Central memory CD4-positive, alpha-beta T cell (primary cell): ENCODE measurements at places on chromosomes 4 and X.

- DNase-seq: no peak
Measured at GRCh38 chr4:24753519-24753918, 41.9 kb upstream of the SOD3 start.

DNA sequence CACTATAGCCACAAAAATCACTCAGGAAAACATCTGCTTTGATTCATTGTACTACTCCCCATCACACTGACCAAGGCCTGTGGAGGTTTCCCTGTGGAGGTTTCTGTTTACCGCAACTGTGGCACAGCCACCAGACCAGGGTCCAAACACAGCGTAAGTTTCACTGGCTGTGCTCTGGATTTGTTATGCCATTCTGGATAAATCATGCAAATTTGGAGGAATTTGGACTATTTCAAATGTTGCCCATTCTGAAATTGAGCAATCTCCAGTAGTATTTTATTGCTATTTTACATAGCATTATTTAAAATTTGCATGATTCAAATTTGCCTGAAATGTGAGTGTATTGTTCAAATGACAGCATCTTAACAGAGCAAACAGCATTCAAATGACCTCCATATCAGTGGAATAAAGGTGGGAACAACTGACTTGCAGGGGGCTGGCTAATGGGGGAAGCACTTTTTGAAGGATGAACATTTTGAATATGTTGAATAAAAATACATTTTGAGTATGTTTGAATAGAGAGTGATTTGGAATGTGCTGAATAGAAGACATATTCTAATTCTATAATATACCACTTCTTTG, 66.1 kb upstream of the ACSL1 start:
- DNase-seq: no peak

- DNase-seq: no peak
Measured at GRCh38 chr4:173170182-173170778, 1.7 kb downstream of the GALNT7 start.

DNA sequence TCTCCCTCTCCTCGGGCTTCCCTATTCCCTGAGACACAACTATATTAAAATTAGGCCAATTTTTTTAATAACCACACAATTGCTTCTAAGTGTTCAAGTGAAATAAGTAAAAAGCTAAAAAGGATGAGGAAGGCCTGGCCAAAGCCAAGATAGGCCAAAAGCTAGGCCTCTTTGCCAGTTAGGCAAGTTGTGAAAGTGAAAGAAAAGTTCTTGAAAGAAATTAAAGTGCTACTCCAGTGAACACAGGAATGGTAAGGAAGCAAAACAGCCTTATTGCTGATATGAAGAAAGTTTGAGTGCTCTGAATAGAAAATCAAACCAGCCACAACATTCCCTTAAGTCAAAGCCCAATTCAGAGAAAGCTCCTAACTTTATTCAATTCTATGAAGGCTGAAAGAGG, 114.2 kb upstream of the FAT4 start:
- DNase-seq: no peak

- DNase-seq: no peak
Measured at GRCh38 chr4:128107766-128108165, 46.7 kb downstream of the LARP1B start.

GRCh38 chr4:27096142-27096824, 235.6 kb downstream of the STIM2 start:
- no peak for DNase-seq

DNA sequence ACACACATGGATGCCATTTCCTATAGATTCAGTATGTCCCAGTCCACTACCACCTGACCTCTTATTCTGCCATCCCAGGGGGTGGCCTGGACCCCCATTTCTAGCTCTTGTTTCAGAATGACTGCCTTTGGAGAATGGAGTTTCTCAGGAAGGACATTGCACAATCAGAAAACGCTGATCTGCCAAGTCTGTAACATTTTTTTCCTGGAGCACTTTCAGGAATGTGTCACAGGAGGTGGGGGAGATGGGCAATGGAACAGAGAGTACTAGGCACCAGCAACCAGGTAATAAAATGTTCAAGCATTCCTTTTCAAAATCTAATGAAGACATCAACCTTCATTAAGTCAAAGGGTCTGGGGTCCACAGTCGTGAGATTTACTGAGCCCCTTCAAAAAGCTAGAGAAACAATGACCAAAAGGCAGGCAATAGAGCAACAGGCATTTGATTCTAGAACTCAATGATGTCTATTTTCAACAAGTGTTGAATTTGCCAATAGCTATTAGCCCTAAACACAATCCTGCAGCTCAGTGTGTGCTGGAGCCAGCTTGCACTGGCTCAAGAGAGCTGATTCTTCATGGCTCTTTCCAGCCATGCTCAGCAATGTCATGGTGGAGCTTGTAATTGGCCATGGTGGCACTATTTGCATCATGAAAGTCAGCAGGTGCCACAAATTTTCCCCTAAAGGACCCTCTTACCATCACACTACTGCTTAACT, 87.1 kb downstream of the KDR start:
- no peak for DNase-seq

DNA sequence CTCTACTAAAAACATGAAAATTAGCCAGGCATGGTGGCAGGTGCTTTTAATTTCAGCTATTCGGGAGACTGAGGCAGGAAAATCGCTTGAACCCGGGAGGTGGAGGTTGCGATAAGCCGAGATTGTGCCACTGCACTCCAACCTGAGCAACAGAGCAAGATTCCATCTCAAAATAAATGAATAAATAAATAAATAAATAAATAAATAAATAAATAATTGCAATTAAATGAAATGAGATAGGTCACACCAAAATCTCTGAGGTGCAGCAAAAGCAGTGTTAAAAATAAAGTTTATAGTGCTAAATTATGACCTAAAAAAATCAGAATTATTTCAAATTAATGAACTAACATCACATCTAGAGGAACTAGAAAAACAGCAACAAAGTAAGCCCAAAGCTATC, 13.6 kb upstream of the CYLC1 start:
- DNase-seq: no peak

GRCh38 chr4:5527211-5527610, 181.1 kb downstream of the EVC2 start:
- DNase-seq: no peak

DNA sequence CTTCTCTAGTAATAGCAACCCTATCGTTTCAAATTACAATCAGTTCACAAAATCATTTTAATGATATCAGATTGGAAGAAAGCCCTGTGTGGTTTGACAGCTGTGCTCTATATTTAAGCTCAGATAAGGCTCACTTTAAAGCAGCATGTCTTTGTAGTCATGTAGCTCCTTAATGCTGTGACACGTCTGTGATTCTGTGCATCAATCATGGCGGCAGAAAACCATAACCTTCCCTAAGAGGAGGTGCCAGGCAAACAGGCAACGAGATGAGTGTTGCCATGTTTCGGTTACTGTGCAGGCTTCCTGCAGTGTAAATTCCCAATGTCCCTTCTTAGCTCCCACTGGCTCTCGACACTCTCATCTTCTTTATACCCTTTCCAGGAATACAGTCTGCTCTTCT, 212.7 kb downstream of the GRID2 start:
- DNase-seq: no peak

- no peak for DNase-seq
Measured at GRCh38 chr4:66853845-66854244, 691.5 kb downstream of the CENPC start.

DNA sequence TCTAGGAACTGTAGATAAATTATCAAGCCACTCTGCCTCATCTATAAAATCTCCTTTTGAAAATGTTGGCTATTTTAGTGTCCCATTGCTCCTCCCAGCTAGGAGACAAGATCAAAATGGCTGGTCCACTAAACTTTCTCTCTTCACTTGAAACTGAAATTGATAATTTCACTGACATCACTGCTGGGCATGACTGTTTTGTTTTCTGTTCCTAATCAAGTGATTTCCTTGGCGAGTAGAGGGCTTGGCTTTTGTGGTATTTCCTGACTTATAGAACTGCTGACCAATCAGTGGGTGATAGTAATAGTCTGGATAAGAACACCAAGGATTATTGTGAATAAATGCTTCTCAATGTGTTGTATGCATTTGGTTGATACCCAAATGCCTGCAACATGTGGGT, 2152.9 kb downstream of the ARAP2 start:
- DNase-seq: no peak

DNA sequence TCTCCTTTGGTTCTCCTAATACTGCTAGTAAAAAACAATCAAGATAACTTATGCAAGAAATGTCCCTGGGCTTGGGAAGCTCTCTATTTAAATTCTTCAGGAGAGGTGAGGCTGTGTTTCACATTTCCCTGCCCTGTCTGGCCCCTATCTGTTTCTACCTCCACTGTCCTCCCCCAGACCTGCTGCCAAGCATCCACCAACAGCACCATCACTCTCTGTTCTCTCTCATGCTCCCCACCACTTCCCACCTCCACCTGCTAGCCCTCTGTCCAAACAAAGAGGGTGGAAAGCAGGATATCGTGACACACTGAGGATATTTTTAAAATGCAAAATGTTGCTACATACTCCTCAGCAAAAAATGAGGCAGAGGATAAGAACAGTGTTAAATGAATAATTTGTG, 88.4 kb upstream of the NAP1L5 start:
- DNase-seq: no peak

DNA sequence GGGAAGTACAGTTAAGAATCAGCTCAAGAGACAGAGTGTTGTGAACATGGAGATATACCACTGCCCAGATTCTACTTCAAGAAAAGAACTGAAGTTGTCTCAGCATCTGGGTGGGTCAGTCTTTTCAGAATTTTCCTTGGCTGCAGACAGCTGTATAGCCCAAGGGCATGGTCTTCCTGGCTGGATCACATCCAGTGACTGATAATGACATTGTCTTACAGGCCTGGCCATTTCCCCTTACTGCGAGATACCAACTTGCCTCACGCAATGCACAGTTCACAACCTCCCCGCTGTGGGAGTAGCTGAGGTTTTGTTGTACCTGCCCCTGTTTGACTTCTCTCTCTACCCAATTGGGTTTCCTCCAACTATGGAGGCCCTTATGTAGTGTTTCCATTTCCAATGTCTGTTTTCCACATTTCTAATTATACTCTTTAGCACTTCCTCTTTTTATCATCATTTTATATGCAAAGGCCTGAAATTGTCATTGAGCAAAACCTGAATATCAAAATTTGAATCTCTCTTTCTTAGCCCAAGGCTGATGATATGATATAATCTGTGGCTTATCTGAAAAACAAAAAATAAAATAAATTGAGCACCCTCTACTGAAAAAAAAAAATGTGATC, 209.1 kb downstream of the NAF1 start:
- DNase-seq: no peak

DNA sequence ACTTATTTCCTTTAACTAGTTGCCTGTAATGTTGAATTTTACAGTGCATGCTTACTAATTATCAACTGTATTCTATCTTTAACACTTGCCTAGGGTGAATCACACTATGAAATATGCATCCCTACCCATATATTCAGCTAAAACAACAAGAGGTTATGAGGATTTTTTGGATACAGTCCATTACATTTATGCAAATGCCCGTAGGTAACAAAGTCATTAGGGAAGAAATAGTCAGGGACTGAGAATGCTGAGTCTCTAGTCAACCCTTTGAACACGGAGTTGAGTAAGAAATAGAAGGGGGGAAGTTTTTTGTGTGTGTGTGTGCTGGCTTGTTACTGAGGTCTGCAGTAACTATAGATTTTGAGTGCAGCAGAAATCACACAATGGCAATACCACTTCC, 26.1 kb upstream of the CBLL2 start:
- no peak for DNase-seq

GRCh38 chr4:161714931-161715330, 448.9 kb downstream of the FSTL5 start:
- no peak for DNase-seq

DNA sequence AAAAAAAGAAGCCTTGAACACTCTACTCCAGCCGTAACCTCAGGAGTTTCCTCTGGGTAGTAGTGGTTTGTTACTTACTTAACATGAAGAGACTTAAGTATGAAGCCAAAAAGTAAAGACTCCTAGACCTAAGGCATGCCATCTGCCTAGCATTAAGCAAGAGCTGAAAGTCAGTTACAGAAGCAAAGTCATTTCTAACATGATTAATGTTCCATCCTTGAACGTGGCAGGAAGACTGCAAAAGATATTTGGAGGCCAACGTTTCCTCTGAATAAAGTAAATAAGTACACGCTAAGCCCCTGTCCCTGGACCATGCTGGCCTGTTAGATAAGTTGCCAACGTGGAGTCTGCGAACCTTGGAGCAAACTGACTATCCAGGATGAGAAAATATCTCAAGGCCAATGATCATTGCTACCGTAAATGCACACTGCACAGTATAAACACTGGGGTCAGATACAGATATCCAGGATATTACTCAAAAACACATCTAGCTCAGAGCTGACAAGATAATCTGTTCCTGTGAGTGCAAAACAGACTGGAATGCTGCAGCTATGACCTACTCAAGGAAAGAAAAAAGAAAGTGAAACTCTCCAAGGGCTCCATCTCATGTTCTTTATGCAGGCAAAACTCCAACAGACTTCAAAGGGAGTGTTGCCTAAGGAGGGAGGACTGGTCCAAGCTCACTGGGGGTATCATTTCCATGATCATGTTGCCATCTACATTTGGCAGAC, 255.8 kb downstream of the COL25A1 start:
- no peak for DNase-seq

- DNase-seq: no peak
Measured at GRCh38 chrX:118220509-118220908, 103.9 kb upstream of the KLHL13 start.

DNA sequence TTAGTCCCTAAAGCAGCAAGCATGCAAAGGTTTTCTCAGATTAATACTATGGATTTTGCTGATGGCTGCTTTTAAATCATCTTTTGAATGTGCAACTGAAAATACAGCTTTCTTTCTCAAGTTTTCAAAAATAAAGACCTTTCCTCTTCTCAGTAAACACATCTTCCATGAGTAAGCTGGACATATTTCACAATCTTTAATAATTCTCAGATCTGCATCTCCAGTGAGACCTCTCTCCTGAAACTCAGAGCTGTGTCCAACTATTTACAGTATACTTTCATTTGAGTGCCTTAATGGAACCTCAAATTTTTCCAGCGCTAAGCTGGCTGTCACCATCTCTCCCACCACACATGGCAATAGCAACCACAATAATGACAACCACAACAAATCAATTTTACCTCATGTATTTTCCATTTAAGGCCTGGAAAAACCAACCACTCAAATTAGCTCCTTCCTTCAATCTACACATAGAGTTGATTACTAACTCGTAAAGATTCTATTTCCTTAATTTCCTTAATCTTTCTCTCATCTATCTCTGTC, 192.4 kb upstream of the RPL34 start:
- no peak for DNase-seq

DNA sequence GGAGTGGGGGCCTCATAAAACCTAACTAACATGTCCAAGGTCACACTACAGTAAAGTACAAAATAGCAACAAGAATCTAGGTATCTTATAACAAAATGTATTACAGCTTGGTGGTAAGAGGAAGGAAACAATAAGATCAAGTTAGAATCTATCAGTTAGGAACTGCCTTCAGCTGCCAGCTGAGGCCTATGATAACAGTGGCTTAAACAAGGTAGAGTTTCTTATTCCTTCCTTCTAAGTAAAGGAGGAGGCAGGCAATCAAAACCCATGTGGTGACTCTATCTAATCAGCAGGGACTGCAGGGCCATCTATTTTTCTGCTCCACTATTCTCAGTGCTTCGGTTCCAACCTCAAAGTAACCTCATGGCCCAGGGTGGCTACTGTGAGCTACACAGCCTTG, 10.9 kb downstream of the SH3D19 start:
- no peak for DNase-seq
